ENCODE measurements at places on chromosomes 13 and 19. TPM values are rescaled to one million over a fixed set of nuclear protein-coding genes. Genes with fewer than 3 reads are reported as not detected.

Gene ZNF575
- not detected for total RNA-seq

Gene ZNF723
- not detected for total RNA-seq

Gene PEX11G
- 6.2 TPM for total RNA-seq

Gene DOCK6
- total RNA-seq, result 12.6 TPM

Gene ZNF546
- 1.6 TPM for total RNA-seq

Gene PPP1R37
- total RNA-seq, result 28.1 TPM

Gene ZNF253
- total RNA-seq, result 16.2 TPM

Gene BICRA
- total RNA-seq, result 2.2 TPM

Gene IL4I1
- 0.60 TPM for total RNA-seq

Gene TYROBP
- 2.8 TPM for total RNA-seq

Gene AP3D1
- 92.2 TPM for total RNA-seq

Gene FCHO1
- 2.1 TPM for total RNA-seq

Gene HS6ST3
- total RNA-seq, result 2.4 TPM

Gene PIP5K1C
- total RNA-seq, result 20.7 TPM

Gene CALR3
- total RNA-seq, result not detected

Gene C2CD4C
- total RNA-seq, result 1.9 TPM

Gene ZNF540
- total RNA-seq, result 0.76 TPM

Gene CEACAM6
- total RNA-seq, result 16.0 TPM

Gene SIAH3
- 0.04 TPM for total RNA-seq

Gene FUT2
- 13.4 TPM for total RNA-seq

Gene GSX1
- total RNA-seq, result not detected

Gene OR7A5
- not detected for total RNA-seq

Gene MIA
- total RNA-seq, result not detected

Gene ZNF675
- total RNA-seq, result 16.5 TPM

Gene NKG7
- not detected for total RNA-seq

All from hepatocyte (in vitro differentiated cells).